ENCODE measurements at places on chromosomes 2 and 18.

- no peak for DNase-seq
These were observed 17.9 kb downstream of the RAB12 start for GRCh38 chr18:8627107-8627472.

DNA sequence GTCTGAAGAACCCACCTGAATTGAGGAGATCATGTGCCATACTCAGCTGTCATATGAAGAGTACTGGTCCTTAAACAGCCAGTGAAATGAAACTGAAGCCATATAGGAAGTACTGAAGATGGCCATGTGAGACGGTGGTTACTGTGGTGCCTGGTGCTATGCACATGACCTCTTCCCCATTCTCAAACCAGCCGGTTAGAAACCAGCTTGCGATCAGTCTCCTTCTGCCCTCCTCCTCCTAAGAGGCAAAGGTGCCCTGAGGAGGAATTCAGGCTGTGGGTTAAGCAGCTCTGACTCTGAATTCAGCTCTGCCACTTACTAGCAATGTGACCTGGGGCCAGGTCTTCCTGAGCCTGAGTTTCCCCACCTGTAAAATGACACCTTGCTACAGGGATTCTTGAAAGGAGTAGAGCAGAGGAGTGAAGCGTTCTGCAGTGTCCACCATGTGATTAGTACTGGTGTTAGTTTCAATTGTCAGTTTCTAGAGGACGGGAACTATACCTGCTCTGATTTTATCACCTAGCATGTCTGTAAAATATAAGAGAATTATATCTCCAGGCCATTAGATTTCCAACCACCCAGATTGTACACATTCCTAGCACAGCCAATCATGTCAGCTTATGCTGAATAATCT, 5.1 kb downstream of the FECH start:
- DNase-seq, result no peak

GRCh38 chr2:238966072-238966937, 118.4 kb downstream of the TWIST2 start:
- no peak for DNase-seq

DNA sequence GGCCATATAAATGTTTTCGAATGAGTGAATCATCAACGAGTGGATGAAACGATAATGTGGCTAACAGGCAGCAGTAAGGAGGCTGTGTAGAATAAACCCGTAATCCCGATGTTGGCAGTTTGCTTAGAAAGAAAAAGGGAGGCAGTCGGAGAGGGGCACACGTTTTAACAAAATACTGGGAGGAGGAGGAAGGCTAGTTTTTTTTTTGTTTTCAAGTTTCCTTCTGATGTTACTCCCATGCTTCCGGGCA, 476 bp upstream of the MSH2 start:
- no peak for DNase-seq

DNA sequence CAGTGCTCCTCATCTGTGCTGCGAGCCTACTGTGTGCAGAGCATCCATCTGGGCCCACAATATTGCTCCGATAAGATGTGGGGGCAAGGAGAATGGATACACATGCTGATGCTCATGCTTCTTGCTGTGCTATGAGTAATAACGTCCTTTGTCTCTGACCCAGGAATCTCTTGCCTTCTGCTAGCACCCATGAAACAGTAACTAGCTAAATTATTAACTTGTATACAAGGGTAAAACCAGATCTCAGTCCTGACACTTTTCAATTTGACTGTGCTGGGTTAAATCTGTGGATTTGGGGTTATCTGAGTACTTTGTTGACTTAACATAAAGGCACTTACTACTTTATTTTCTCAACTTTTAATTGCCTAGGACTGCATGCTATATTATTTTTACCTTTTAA, 357.6 kb downstream of the SLC4A3 start:
- no peak for DNase-seq

- no peak for DNase-seq
These were observed 61.8 kb upstream of the GPR45 start for GRCh38 chr2:105179469-105180372.

- DNase-seq, result no peak
These were observed 176.9 kb downstream of the UBE2E3 start for GRCh38 chr2:181157326-181157725.

GRCh38 chr2:225100856-225101294, 58.6 kb upstream of the DOCK10 start:
- DNase-seq, result no peak

DNA sequence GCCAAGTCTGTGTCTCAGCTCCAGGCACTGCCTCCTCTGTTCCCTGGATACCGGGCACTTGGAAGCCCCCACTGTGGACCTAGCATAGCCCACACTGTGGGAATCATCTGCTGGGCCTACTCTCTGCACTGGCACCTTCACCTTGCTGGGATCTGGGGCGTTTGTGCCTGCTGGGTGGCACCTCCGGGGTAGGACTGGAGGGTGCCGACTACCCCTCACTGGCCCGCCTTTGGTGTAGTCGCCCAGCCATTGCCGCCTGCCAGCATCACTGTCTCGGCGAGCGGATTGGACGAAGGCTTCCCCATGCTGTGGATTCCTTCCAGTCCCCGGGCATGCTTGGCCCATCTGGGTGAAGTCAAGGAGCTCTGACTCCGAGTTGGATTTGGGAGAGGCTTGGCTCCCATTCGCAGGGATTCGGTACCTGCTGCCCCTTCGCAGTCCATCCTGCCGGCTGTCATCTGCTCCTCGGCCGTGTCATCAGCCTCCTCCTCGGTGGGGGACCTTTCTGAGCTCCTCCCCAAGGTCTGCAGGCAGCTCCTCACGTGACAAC, 180.6 kb upstream of the HDAC4 start:
- DNase-seq, result no peak
